ENCODE measurements at places on chromosomes 2 and 18. TPM values are rescaled to one million over a fixed set of nuclear protein-coding genes. Genes with fewer than 3 reads are reported as not detected.

The LYG2 gene
- not detected for total RNA-seq

The DSG4 gene
- not detected for total RNA-seq

The CHRNA1 gene
- total RNA-seq = not detected

The ZDBF2 gene
- total RNA-seq = 10.5 TPM

The HRH4 gene
- total RNA-seq = not detected

The ZSWIM2 gene
- not detected for total RNA-seq

The CXCR2 gene
- 0.27 TPM for total RNA-seq

The MSGN1 gene
- not detected for total RNA-seq

The IL37 gene
- not detected for total RNA-seq

The BMP10 gene
- total RNA-seq = not detected

The EPAS1 gene
- 12.2 TPM for total RNA-seq

- DNase-seq = peak; percentile 23
Observed at GRCh38 chr2:130806370-130806769, 30.3 kb upstream of the ARHGEF4 start.

- DNase-seq = no peak
Observed at GRCh38 chr18:47898696-47899095, 31.8 kb downstream of the SMAD2 start.

DNA sequence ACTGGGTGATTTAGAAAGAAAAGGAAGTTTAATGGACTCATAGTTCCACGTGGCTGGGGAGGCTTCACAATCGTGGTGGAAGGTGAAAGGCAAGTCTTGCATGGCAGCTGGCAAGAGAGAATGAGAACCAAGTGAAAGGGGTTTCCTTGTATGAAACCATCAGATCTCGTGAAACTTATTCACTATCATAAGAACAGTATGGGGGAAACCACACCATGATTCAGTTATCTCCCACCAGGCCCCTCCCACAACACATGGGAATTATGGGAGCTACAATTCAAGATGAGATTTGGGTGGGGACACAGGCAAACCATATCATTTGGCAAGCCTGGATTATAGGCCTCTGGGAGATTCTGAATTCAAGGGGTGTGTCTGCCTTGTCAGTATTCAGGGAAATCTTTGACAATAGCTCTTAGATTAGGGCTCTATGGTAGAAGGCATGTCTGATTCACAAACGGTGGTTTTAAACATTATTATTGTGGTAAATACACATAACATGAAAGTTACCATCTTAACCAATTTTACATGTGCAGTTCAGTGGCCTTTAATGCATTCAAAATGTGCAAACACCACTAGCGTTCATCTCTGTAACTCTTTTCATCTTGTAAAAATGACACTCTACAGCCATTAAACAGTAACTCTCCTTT lies 15.3 kb upstream of the PLB1 start:
- DNase-seq = peak; percentile 33

DNA sequence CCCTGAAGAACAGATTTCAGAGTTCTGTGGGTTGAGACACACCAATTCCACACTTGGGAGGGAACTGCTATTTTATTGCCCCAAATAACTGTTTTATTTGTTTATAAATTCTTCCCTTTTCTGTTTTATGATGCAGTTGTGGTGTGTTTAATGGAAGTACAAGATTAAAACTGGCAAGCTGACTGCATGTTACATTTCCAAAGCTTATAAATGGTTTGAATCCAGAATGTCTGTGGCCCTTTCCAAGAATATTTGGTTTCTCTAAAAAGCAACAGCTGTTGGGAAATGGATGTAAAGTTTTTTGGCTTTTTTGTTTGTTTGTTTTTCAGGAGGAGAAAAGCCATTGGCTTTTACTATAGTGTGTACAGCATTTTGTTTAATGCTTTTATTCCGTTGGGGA lies 234.5 kb downstream of the MTX2 start:
- no peak for DNase-seq

GRCh38 chr2:69628325-69629021 lies 15.1 kb downstream of the AAK1 start:
- DNase-seq = peak; percentile 57

- DNase-seq = no peak
Observed at GRCh38 chr2:140085674-140086073, 1305.5 kb upstream of the NXPH2 start.

GRCh38 chr2:209425471-209426071 lies 1.7 kb downstream of the MAP2 start:
- DNase-seq = peak; percentile 4

DNA sequence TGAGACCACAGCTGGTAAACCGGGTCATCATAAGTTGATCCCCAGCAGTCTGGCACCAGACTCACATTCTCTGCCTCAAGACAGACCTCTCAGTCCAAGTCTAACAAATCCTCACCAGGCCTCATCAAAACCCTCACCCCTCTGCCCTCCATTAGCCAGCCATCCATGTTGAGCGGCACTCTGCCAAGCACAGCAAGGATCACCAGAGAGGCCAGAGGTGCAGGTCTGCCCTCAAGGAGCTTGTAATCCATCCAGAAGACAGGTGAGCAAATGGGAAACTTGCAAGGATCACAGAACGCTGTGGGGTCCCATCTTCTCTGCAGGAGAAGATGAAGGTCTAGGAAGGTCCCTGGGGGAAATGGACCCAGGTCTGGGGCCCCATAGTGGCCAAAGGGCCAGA lies 63.6 kb downstream of the TNS1 start:
- DNase-seq = no peak

DNA sequence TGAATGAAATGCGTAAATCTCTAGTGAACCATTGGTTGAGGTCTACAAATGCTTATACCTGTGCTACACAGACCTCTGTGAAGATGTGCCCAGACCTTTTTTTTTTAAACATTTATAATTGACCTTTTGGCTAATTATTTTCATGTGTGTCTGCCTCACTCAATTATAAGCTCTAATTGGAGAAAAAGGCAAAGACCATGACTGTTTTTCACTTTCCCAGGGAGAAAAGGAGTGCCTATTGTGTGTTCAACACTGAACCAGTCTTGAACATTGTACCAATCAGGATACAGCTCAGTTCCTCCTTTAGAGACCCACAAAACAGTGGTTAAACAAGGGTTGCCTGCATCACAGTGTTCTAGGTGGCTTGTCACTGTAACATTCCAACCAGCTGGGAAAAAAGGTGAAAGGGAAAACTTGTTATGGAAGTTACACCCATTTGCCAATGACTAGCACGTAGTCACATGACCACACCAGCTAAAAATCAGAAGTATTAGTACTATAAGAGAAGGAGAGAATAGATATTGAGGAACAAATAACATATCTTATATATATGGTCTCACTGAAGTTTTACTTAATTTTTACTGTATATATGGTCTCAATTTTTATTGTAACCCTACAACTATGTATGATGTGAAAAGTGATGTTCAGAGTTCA lies 13.4 kb downstream of the TANK start:
- DNase-seq = no peak

DNA sequence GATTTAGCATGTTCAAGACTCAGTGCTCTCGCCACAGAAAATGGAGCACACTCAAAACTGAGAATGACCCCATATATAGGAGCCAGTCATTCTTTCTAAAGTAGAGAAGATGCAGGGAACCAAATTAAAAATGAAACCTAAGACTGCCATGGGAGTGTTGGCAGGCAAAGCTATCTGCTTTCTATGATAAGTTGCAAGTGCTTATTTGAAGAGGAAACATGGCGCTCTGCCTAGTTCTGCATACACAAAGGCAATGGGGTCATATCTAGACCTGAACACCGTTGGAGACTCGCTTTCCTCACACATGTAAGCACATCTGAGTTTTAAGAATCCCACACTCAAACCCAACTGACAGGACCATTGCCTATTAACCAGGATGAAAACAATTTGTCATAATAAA lies 292.5 kb downstream of the ALK start:
- DNase-seq = no peak

DNA sequence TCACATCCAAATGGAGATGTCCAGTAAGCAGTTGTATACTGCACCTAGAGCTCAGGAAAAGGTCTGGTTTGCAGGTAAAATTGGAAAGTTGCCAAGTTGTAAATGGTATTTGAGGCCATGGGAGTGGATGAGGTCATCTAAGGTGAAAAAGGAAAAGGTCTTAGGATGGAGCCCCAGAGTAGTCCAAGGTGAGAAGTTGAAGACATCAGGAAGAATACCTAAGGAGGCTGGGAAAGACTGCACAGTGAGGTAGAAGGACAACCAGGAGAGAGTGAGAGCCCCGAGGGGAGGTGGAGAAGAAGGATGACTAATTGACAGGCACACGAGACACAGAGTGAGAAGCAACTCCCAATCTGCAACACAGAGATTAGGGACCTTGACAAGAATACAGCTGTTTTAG lies 10.7 kb downstream of the DPP4 start:
- DNase-seq = no peak

DNA sequence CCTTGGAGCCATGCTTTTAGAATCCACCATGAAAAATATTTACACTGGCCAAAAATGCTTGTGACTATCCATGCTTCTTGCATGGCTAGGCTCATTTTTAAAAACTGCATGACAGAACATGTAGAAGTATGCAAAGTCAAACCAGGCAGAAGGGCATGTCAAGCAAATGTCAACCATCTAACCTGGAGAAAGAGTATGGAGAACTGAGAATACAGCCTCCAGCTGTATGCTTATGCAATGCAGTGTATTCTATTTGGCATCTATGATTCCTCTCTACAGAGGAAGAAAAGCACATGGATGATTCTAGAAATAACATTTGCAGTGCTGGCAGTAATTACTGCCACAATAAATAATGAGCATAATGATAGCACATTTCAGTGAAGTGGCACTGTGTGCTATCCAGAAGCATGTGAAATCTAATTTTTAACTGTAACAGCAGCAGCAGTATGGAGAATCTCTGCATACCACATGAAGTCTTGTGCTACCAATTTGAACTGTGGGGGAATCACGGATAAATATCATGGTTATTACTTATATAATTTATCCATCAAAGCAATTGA lies 87.3 kb upstream of the CCDC141 start:
- no peak for DNase-seq

DNA sequence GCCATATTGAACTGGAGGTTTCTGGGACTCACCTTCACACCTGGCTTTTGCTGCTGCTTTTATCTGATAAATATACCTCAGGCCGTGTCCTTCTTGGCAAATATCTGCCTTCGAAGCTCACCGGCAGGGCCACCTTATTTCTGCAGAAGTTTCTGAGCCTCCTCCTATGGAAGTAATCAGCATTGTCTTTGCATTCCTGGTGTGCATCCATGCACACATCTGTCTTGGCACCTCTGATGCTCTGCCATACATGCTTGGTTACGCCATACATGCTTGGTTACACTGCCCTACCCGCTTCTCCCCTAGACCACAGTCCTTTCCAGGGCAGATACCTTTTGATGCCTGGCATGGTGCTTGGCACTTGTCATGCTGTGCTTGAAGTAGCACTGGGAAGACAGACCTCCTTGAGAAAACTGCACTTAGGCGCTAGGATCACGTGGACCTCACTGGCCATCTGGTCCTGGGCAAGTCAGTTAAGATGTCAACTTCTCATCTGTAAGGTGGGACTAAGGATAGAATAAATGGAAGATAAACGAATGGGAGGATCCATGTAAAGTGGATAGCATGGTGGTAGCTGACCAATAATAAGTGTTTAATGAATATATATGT lies 66.8 kb downstream of the ZNF236 start:
- no peak for DNase-seq

DNA sequence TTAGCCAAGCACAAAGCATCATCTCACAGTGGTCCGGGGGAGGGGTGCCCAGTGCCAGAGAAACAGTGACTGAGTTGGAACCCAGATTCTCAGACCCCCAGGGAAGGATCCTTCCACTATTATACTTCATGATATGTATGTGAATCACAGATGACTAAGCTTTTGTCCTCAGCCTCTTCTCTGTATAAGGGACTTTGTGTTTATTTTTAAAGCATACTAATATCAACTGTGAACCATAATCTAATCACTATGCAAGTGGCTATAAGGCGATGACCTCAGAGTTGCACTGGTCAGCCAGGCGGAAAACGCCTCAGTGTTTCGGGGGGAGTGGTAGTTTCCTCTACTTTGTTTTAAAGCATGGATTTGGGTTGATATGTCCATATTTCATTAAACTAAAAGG lies 160.4 kb upstream of the TMEM200C start:
- DNase-seq = no peak

- DNase-seq = no peak
Observed at GRCh38 chr18:50377061-50377798, 2.4 kb downstream of the SKA1 start.

- DNase-seq = peak; percentile 68
Observed at GRCh38 chr18:75408554-75409506, 18.7 kb downstream of the SMIM21 start.

- no peak for DNase-seq
Observed at GRCh38 chr2:36455788-36456187, 100.2 kb downstream of the CRIM1 start.

- DNase-seq = no peak
Observed at GRCh38 chr18:31791817-31792579, 31.3 kb upstream of the SLC25A52 start.

DNA sequence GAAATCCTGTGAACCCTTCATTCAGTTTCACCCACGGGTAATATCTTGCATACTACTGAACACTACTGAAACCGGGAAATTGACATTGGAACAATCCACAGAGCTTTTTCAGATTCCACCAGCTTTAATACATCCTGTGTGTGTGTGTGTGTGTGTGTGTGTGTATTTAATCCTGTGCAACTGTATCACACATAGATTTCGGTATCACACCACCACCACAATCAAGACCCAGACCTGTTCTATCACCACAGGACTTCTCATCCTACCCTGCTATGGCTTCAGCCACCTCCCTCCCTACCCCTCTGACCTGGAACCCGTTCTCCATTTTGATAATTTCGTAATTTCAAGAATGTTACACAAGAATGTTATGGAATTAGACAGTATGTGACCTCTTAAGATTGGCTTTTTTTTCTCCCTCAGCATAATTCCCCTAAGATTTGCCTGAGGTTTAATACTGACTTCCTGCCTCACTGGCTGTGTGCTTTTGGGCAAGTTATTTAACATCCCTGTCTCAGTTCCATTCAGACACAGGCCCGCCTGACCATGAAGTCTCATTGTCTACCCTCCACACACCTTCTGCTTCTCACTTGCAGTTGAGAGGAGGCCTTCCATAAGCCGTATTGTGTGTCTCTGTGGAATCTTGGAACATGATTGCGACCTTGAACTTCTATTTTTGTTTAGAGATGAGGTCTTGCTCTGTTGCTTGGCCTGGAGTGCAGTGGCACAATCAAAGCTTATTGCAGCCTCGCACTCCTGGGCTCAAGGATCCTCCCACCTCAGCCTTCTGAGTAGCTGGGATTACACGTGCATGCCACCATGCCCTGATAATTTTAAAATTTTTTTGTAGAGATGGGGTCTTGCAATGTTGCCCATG lies 14.4 kb upstream of the TMEM131 start:
- DNase-seq = no peak

GRCh38 chr2:28618221-28619141 lies 122.6 kb downstream of the PLB1 start:
- no peak for DNase-seq

- no peak for DNase-seq
Observed at GRCh38 chr2:104049438-104049837, 804.5 kb upstream of the POU3F3 start.

DNA sequence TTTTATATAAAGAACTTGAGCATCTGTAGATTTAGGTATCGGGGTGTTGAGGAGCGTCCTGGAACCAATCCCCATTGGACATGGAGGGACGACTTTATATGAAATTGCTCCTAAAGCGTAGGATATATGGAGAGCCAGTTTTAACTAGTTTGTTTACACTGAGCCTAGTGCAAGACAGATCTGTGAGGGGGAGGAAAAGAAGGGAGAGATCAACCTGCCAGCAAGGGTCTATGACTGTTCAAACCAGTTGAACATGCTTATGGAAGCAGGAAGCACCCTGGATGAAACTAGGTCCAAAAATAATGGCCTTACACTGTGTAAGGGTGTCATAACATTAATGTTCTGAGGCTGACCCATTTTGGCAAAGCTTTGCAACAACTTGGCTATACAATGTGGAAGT lies 34.0 kb upstream of the SLC40A1 start:
- DNase-seq = no peak
